Stimulated activated CD4-positive, alpha-beta T cell treated with anti-CD3 and anti-CD28 coated beads, Interleukin-15, amount 100 ng/mL, for 1 hour (primary cell): ENCODE measurements at places on chromosomes 5 and 9.

DNA sequence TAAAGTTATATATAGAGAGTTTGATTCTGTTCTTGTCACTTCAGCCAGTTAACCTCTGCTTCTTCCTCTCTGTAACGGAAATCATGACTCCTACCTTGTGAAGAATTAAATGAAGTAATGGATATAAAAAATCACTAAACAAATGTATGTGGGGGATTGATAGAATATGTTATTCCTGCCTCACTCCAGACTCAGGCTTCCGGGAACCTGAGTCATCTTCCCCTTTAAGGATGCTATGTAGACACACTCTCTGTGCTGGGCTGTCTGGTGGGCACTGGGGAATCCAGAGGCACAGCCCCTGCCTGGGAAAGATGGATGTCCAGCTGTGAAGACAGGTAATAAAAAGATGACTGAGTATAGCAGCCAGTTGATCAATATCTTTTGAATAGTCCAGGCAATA lies 77.4 kb downstream of the ZNF618 start:
- no peak for DNase-seq

DNA sequence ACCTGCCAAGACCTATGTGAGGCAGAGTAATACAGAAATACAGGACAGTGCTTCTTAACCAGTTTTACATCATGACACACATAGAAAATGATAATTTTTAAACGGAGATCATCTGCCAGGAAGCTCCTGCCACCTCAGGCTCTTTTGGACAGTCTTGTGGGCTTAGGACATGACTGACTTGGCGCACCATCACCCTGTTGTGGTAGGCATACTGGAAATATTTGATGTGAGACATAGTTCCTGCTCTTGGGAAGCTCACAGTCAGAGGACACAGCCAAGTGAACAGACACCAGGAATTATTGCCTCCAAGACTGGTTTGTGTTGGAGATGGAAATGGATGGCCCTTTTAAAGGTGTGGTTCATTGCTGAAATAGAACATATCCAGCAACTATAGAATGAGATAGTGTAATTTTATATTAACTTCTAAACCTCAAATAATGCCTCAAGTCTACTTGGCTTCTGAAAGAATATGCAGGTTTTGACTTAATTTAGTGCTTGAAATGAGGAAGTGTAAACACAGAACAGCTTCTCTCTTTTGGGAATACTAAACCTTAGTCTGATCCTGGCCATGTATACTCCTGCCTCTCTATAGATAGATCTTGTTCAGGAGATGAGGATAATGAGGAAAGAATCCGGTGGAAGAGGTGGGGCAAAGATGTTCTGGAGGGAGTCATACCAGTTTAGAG lies 19.7 kb downstream of the CPEB4 start:
- no peak for DNase-seq

GRCh38 chr5:14450018-14450524 lies 131.5 kb upstream of the OTULINL start:
- no peak for DNase-seq

DNA sequence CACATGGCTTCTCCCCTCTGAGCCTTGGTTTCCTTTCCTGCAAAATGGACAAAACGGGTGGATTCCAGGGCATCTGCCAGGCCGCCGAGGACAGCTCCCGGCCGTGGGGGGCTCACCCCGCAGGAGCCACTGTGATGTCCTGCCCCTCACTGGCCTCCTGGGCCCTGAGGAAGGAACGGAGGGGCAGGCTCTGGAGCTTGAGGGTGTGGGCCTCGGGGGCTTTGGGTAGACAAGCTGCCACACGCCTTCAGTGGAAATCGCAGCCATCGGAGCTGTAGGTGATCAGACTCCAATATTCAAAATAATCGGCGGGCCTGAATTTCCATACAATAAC lies 32.2 kb upstream of the UBAC1 start:
- DNase-seq: no peak

DNA sequence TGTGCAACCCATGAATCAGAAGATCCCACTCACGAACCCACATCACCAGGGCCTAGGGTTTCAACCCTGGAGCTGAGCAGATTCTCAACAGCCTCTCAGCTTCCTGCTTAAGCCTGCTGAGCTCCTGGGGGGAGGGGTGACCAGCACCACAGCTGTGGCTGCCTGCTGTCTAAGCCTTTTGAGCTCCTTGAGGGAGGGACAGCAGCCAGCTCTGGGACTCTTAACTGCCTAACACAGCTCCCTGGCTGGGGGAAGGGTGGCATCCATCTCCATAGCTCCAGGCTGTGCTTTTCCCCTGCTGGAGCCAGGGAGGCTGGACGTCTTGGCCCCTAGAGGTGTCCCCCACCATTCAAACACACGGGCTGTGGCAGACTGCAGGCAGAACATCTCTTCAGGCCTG lies 250.3 kb downstream of the DMAC1 start:
- no peak for DNase-seq

- no peak for DNase-seq
These were observed 13.0 kb upstream of the FAM240B start for GRCh38 chr9:38732885-38733284.

GRCh38 chr5:5979377-5979760 lies 399.0 kb downstream of the MED10 start:
- DNase-seq: no peak

- DNase-seq: no peak
These were observed 11.4 kb downstream of the YTHDC2 start for GRCh38 chr5:113524927-113525326.

DNA sequence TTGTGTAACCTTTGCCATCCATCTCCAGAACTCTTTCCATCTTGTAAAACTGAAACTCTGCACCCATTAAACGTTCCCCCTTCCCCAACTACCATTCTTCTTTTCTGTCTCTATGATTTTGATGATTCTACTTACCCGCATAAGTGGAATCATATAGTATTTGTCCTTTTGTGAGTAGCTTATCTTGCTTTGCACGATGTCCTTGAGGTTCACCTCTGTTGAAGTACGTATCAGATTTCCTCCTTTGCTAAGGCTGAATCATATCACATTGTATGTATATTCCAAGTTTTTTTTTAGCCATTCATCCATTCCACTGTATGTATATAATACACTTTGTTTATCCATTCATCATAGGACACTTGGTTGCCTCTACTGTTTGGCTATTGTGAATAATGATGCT lies 2.9 kb upstream of the RNF130 start:
- no peak for DNase-seq

GRCh38 chr5:160507221-160507721 lies 85.6 kb downstream of the PTTG1 start:
- DNase-seq: no peak

DNA sequence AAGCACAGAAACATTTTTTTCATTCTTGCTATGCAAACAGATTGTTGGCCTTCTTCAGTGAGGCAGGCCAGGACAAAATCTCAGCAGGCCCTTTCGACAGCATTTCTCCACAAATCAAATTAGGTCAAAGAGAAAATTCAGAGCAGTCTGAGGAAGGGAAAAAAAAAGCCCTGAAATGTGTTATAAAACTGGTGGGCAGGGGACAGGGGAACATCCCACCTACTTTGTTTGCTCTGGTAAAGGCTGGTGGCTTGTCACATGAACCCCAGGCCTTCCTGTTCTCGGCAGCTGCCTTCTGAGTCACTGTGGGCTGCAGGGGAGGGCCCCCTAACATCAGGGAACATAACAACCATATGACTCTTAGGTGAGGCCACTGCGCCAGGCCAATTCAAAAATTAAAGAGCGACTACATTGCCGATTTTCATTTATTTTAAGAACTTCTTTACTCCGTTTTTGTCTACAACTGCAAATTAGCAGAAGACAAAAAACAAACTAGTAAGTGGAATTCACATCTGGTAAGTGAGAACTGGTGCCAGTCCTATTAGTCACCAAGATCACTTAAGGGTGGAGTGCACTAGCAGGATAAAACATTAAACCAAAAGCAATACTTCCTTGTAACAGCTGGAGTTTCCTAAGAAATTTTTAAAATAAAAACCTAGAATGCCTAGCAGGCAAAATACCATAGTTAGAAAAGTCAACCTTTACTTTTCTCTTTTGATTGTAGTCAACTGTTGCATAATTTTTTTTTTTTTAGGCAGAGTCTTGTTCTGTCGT lies 46.2 kb upstream of the DENND4C start:
- DNase-seq: peak; percentile 51

DNA sequence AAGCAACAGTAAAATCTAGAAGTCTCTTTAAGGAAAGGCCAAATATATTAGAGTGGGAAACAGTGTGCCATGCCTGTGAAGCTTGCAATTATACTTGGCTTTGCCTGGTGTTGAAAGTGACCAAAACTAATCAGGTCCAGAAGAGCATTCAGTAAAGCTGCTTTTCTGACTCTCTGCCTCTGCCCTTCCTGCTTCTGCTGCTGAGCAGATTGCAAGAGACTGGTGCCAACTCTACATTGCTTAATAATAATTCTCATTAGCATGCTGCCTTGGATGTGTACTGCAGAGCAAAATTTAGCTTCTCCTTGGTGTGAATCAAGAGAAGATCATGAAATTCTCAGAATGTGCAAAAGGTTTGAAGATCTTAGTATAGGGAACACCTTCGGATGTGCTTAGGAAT lies 120.4 kb upstream of the RFX3 start:
- DNase-seq: no peak

GRCh38 chr9:99602854-99603253 lies 218.8 kb upstream of the NR4A3 start:
- no peak for DNase-seq

DNA sequence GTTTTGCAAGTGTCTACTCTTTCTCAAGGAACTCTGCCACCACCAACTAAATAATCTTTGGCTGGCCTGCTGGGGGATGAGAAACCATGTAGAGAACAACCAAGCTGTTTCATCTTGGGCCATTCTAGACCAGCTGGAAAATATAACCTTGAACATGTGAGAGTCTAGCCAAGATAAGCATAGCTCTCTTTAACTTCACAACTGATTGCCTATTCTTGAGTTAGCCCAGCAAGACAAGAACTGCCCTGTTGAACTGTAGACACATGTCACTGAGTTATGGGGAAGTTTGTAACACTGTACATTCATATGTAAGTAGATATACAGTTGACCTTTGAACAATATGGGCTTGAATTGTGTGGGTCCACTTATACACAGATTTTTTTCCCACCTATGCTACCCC lies 44.4 kb downstream of the NUP155 start:
- DNase-seq: no peak

- DNase-seq: no peak
These were observed 10.7 kb upstream of the SLC6A7 start for GRCh38 chr5:150179019-150179620.

GRCh38 chr5:165310031-165310430 lies 1804.6 kb downstream of the MAT2B start:
- DNase-seq: no peak

GRCh38 chr9:116390303-116391228 lies 237.0 kb downstream of the PAPPA start:
- no peak for DNase-seq

DNA sequence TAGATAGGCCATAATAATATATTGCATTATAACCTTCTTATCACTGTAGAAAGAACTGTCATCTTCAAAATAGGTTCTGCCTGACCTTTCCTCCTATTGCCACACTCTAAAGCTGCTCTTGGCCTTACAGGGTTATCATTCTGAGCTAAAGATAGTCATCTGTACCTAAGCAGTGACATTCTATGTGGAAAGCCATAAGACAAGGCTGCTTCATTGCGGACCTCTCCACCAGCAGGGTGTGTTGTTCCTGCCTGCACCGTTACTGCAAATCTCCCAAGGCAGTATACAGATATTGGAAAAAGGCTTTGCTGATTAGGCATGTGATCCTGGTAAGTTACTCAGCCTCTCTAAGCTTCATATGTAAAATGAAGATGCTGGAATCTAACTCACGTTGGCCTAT lies 8.1 kb downstream of the ZNF622 start:
- no peak for DNase-seq

GRCh38 chr9:113687680-113688371 lies 188.3 kb upstream of the ZNF618 start:
- DNase-seq: no peak

DNA sequence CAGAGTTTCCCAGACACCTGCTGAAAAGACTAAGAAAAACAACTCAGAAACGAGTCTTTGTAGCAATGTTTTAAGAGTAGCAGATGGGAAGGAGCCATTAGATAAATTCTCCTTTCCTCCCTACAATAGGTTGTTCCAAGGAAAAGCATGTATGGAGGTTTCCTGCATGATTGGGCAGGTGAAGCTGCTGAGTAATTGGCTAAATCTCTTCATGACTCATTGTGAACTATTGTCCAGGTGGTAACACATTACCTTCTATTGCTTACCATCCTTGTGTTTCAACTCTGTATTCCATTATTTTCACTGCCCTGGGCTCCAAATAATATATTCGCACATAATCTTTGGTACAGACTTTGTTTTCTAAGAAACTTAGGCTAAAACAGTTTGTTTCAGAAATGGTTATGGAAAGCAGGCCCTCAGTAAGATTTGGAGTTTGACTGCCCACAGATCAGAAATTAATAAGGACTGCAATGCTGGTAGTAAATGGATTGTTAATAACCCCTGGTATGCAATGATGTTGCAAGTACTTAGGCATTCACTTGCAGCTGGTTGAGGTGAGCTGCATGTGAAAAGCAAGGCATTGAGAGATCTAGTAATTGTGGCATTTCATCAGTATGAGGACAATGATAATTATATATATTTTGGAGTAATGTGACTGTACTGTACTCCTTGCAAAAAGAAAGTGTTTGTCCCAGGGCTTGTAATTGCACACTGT lies 281.4 kb upstream of the VLDLR start:
- no peak for DNase-seq

- DNase-seq: peak; percentile 12
These were observed 96.8 kb downstream of the ZNF608 start for GRCh38 chr5:124649491-124650146.

DNA sequence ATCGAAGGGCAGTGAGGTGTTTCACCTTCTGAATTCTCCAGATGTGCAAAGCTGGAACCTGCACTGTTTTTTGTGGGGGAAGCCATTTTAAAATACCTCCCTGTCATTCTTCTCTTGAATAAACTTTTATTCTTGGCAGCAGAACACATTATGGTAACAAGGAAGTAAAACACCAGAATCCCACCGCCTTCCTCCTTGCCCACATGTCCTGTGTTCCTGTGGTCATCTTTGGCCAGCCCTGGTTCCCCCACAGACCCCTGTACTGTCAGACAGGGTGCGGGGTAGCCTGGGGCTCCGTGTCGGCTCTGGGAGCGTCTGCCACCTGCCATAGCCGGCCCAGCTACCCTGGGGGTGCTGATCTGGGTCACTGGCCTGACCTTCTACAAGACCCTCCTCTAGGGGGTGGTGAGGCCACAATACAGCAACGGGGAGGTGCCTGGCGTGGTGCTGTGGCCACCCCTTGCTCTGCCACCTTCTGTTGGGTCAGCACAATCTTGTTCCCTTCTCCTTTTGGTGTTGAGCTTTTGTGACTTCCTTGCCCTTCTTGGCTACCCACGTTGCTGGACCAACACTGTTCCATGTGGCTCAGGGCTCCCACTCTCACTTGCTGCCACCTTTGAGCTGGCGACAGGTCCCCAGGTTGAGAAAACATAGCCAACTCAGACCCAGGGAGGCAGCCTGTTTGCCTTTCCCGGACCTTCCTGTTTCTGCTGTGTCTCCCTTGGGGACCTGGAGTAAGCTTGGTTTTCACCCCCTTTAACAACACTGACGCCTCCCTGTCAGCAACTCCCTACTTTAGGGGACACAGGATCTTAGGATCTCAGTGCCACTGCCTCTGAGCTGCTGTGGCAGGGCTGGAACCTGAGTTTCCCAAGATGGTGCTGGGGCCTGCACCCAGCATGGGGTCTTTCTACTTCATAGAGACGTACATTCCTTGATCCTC lies 4.8 kb downstream of the WNK2 start:
- no peak for DNase-seq

- DNase-seq: no peak
These were observed 229.4 kb downstream of the FSTL4 start for GRCh38 chr5:133382661-133383579.
